ENCODE measurements at places on chromosomes 11 and 22.
A peak's percentile ranks its signal among the peaks of the same experiment; 100 is the strongest.

GRCh38 chr11:34480314-34480713, 33.3 kb downstream of the ELF5 start:
- DNase-seq = no peak

- DNase-seq = no peak
Measured at GRCh38 chr22:48256041-48256739, 1493.7 kb downstream of the TBC1D22A start.

- no peak for DNase-seq
Measured at GRCh38 chr22:41481131-41481830, 12.4 kb downstream of the ACO2 start.

- DNase-seq = peak; percentile 53
Measured at GRCh38 chr11:100739666-100740065, 52.6 kb downstream of the ARHGAP42 start.

DNA sequence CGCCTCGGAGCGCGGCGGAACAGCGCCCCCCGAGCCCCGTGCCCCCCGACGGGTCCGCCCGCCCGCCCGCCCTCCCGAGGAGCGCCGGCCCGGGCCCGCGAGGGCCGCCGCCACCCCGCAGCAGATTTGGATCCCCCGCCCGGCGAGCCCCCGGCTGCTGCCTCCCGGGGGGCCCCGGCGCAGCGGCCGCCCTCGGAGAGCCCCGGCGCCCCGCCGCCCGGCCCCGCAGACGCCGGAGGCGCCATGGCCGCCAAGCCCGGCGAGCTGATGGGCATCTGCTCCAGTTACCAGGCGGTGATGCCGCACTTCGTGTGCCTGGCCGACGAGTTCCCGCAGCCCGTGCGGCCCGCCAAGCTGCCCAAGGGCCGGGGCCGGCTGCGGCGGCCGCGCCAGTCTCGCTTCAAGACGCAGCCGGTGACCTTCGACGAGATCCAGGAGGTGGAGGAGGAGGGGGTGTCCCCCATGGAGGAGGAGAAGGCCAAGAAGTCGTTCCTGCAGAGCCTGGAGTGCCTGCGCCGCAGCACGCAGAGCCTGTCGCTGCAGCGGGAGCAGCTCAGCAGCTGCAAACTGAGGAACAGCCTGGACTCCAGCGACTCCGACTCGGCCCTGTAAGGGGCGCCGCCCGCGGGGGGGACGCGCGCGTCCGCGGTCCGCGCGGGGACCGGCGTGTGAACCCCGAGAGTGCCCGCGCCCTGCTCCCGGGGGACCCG, 380 bp downstream of the C11orf96 start:
- no peak for DNase-seq

DNA sequence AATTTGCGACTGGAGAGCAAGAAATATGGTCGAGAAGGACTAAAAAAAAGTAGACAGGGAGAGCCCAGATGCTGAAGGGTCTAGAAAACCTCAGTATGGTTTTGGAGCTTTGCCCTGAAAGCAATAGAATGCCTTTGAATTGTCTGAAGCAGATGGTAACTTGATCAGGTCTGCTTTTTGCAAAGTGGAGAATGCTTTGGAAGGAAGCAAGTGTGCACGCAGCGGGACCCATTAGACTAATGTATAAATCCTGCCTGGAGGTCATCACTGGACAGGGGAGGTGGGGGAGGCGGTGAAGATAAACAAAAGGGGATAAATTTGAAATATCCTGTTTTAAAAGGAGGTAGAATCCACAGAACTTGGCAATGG, 757 bp upstream of the HINFP start:
- DNase-seq = no peak

GRCh38 chr11:19378814-19379213, 138.1 kb upstream of the E2F8 start:
- no peak for DNase-seq

GRCh38 chr11:120061761-120062560, 76.0 kb downstream of the TRIM29 start:
- DNase-seq = peak; percentile 3

- DNase-seq = no peak
Measured at GRCh38 chr11:12737024-12737423, 62.8 kb downstream of the TEAD1 start.

- no peak for DNase-seq
Measured at GRCh38 chr22:47713941-47714340, 951.5 kb downstream of the TBC1D22A start.

DNA sequence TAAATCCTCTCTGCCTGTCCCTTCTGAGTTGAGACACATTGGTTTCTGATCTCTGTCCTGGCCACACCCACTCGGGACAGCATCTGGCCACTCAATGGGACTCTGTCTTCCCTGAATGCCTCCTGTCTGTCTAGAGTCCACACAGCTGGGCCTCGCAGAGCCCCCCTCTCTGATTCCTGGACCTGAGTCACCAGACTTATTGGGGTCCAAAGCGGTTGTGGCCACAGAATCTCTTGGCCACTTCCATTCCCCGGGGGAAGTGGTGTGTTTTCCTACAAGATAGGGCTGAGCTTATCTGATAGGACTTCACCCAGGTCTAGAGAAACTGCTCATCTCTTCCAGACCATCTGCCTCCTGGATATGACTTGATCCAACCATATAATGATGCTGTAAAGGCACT, 57.4 kb upstream of the WNT11 start:
- DNase-seq = no peak

DNA sequence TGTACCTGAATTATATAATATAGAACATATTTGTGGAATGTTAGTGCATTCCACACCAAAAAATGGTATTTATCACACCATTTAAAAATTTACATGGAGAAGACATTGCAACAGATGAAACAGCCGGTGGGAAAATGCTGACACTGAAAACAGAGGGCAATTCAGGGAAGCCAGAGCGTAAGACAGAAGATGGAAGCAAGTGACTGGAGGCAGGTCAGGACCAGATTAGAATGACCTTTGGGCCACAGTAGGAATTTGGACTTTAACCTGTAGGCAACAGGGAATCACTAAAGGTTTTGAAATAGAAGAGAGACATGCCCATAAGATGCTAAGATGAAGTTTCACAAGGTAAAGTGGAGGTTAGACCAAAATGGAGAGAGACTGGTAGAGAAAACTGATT, 60.5 kb downstream of the METTL15 start:
- no peak for DNase-seq

DNA sequence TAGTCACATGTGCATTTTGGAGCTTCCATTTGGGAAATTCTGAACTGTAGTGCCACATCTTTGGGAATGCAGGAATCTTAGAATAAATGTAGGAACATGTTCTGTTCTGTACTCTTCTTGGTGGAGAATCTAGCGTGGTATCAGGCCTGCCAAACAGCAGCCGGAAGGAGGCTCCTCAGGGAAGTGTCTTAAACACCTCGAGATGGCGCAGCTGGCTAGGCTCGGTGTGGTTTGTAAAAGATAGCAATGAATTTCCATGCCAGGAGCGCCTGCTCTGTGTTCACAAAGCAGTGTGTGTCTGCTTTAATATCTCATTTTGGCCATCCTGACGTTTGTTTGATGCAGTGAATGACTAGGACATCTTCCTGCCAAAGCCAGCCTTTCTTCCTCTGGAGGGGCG, 145.1 kb downstream of the ATXN10 start:
- DNase-seq = no peak

GRCh38 chr11:124586238-124586860, 16.6 kb downstream of the OR8A1 start:
- peak; percentile 9 for DNase-seq

GRCh38 chr11:18452927-18453326, 2.7 kb upstream of the LDHAL6A start:
- DNase-seq = no peak

DNA sequence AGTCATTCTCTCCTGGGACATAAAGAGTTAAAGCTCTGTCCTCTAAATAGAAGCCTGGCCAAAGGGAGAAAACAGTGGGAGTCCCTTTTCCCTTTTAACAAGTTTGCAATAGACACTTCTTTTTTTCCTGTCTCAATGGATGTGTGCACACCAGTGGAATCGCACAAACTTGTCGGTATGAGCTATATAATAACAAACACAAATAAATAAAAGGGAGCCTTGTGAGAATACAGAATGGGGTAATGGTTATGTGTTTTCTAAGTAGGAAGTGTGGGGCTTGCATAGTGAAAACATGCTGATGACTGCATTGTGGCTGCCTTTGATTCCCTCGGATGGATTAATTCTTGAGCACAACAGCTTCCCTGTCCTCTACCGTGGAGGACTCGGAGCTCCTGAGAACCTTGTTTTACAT, 131.9 kb downstream of the WNT7B start:
- no peak for DNase-seq

DNA sequence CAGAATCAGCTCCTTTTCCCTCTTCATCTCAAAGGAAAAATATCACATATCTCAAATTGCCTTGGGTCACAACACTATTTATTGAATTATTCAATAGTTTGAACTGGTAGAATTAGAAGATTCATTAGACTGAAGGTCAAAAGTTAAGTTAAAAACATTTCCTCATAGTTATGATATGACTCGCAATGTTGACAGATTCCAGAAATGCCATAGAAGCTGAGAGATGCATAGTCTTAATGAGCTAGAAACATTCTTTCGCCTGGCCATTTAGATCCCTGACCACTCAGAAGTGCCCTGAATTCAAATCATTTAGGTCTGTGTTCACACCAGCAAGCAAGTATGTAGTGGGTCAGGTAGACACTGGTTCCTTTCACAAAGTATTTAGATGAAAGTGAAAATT, 44.4 kb downstream of the FAT3 start:
- DNase-seq = peak; percentile 42

GRCh38 chr11:132907651-132908413, 624.5 kb downstream of the OPCML start:
- no peak for DNase-seq

GRCh38 chr11:44564166-44564565, 1.3 kb upstream of the CD82 start:
- no peak for DNase-seq

- no peak for DNase-seq
Measured at GRCh38 chr11:105226091-105226490, 86.5 kb upstream of the CARD18 start.
